ENCODE measurements at places on chromosomes 1 and 21.

DNA sequence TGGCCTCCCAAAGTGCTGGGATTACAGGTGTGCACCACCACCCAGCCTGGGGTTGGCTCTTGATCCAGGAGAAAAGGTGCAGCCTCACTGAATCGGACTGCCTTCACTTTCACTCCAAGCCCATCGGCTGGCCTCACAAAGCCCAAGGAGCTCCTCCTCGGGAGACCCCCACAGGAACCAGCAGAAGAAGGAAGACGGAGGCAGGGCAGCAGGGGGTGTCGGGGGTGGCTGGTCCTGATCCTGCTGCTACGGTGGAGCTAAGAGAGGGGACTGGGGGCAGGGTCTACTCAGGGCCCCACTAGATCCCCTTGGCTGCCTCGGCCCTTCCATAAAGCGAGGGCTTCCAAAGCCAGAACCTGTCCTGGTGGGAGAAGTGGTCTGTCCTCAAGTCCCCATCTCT lies 93.9 kb downstream of the STUM start:
- DNase-seq: no peak

- no peak for DNase-seq
Measured at GRCh38 chr1:11044086-11044848, 2.8 kb downstream of the MASP2 start.

- DNase-seq: no peak
Measured at GRCh38 chr1:151924691-151925587, 15.6 kb upstream of the THEM4 start.

DNA sequence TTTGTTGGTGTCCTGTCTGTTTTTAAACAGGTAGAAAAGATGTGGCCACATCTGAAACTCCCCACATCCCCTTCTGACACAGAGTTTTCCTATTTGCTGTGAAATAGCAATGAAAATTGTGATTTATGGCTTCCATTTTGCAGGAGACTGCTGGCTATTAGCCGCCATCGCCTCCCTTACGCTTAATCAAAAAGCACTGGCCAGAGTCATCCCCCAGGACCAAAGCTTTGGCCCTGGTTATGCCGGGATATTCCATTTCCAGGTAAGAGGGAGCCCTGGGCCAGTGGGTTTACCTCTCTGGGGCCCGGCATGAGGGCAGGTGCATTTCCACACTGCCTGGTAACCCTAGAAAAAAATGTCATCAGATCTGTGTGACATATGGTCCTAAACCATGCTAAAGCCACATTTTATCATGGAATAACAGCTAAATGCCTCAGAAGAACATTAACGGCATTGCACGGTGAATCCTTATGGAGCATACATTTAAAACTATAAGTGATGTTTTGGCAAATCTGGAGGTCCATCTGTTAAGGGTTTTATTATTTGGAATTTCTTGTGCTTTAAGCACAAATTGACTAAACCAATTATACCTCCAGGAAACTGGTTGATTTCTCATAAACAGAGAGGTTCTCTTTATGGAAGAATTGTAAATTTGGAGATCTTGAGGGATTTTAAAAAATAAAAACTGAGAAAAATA lies 12.3 kb downstream of the CAPN9 start:
- DNase-seq: no peak

DNA sequence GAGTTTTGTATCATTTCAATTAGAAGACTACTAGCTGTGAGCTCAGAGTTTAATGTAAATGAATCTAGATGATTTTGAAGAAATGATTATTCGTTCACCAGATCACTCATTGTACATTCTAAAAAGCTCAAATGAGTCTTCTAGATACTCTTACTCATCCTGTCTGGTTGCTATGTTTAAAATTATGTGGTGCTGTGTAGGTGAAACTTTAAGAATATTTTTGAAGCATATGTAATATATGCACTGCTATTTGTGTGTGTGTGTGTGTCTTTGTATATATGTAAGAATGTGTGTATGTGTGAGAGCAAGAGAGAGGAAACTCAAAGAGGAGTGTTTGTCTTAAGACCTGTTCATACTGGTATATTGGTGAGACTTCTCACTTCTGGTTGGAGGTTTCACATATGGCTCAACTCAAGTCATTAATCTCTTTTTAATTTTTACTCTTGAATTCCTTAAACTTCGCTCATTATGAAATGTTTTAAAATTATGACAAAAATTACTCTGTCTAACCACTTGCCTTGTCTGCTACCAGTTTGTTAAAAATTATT lies 8.6 kb upstream of the C1orf105 start:
- no peak for DNase-seq

- no peak for DNase-seq
Measured at GRCh38 chr1:186643614-186644013, 36.6 kb downstream of the PTGS2 start.

GRCh38 chr1:109253803-109254620 lies 4.7 kb downstream of the CELSR2 start:
- DNase-seq: no peak

DNA sequence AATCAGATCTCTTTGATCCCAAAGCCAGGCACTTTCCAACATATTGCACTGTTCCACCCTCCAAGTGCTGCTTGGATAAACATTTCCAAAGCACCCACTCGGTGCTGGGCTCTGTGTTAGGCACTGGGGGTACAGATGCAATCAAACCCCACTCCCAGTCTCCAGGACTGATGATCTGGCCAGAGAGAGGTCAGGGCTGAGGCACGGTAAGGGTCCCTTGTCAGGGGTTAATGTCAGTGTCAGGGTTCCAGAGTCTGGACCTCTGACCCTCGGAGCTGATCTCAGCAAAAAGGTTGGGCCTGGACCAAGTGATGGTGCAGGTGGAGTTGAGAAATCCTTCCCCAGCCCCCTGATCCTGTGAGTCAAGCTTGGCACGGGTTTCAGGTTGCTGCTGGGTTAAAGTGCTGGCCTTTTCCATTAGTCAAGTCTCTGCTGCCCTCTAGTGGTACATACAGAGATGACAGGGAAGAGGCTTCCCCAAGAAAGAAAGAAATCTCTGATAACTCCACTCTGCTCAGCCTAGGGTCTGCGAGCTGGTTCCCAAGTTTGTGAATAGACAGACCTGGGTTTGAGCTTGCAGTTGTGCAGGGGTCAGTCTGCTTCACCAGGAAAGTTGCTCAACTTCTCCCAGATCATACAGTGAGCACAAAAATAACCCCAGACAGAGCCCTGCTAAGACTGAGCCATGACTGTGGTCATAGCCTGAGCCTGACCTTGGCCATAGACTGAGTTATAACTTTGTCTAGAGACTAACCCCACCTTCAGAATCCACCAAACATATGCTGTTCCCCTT lies 74.6 kb downstream of the DMRTA2 start:
- peak; percentile 85 for DNase-seq

DNA sequence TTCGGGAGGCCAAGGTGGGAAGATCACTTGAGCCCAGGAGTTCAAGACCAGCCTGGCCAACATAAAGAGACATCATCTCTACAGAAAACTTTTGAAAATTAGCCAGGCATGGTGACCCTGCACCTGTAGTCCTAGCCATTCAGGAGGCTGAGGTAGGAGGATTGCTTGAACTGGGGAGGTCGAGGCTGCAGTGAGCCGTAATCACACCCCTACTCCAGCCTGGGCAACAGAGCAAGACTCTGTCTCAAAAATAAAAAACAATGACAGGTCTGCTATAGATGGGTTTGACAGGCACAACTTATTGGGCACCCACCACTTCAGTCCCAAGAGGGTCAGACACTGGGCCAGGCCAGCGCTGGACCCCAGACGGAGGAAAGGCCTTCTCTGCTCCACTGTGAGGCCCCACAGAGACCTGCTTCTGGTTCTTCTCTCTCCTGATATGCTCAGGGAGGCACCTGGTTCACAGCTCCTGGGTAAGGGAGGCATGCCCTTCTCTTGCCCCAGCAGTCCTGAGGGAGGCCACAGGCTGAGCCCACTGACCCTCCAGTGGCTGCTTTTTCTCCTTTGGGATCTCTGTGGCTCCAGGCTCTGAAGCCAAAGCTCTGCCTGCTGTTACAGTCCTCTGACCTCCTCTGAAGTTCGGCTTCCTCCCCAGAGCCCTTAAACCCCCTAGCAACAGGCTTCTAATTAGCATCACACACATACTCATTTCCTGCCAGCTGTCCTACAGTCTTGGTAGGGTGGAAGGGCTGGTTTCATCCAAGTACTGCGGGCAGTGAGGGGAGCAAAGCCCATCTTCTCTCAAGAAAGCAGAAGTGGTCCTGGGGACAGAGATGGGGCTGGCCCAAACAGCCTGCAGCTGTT lies 14.4 kb downstream of the S100A16 start:
- no peak for DNase-seq

DNA sequence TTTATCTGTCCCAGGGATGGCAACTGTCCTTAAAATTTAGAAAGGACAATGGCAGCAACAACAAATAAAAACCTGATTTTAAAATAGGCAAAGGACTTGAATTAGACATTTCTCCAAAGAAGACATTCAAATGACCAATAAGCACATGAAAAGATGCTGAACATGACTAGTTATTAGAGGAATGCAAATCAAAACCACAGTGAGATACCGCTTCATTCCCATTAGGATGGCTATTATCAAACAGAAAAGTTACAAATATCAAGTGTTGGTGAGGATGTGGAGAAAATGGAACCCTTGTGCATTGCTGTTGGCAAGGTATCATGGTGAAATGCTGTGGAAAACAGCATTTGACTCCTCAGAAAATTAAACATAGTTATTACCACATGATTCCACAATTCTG lies 120.7 kb downstream of the CRB1 start:
- no peak for DNase-seq

DNA sequence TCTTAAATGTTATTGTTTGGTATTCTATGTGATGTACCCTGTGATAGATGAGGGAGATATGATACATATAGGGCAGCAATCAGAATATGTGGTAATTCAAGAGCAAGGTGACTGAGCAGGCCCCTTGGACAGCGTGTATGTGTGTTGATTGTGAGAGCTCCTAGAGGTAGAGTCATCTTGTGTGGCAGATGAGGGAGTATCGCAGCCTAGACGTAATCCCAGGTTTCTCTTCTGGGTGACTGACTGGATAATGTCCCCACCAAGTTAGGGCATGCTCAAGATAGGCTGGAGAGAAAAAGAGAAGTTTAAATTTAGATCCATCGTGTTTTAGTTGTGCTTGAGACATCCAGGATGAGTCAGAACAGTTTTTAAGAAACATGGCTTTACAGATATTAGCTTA lies 185.3 kb downstream of the ZP4 start:
- no peak for DNase-seq

GRCh38 chr1:212323066-212323465 lies 37.9 kb downstream of the PPP2R5A start:
- no peak for DNase-seq

GRCh38 chr1:204443260-204443619 lies 31.6 kb upstream of the PPP1R15B start:
- DNase-seq: no peak

- no peak for DNase-seq
Measured at GRCh38 chr1:28070725-28071593, 17.5 kb downstream of the EYA3 start.
